Activated naive CD8-positive, alpha-beta T cell treated with anti-CD3 and anti-CD28 coated beads, Interleukin-2, amount 10 ng/mL, durations not matched to agents 7 days and 5 days (primary cell): ENCODE measurements at places on chromosomes 1 and 21. TPM values are rescaled to one million over a fixed set of nuclear protein-coding genes. Genes with fewer than 3 reads are reported as not detected.

Gene OVAAL
- not detected for total RNA-seq

Gene SERTAD4
- not detected for total RNA-seq

Gene SLC6A9
- 3.0 TPM for total RNA-seq

Gene FASLG
- total RNA-seq: 4.6 TPM

Gene NBPF6
- total RNA-seq: not detected

Gene TMPRSS15
- not detected for total RNA-seq

Gene SFN
- total RNA-seq: 1.4 TPM

Gene FAM3B
- not detected for total RNA-seq

Gene AIM2
- total RNA-seq: 4.4 TPM

Gene TFAP2E
- total RNA-seq: 1.8 TPM

Gene CD5L
- total RNA-seq: not detected

Gene KLF17
- not detected for total RNA-seq

Gene PSMB4
- total RNA-seq: 240 TPM

- DNase-seq: no peak
Observed at GRCh38 chr1:167095368-167095767, 1.5 kb downstream of the STYXL2 start.

DNA sequence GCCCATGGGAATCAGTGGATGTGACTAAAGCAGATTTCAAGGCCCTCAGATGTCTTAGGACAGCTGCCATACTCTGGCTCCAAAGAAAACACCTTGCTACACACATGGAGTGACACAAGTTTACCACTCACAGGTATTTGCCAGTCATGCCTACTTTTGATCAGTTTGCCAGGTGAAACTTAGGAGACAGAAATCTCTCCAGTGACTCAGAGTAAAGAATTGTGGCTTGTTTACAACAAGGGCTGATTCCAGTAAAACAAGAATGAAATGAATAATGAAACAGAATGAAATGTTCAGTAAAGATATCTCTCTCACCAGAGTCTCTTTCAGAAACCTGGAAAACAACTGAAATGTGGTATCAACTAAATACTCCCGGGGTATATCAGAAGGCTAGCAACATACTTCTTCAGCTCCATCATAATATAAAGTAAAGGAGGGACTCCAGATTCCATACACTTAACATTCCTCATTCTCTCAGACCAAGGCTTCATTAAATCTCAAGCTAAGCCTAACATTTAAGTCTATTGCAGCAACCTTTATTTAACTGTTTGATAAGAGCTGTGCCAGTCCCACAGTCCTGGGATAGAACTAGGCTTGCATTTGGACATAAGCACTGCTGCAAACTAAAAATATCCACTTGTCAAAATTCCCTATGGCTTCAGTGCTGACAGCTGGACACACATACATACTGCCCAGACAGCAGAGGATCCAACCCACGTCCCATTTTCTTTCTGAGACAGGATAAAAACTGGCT lies 143.3 kb downstream of the SIPA1L2 start:
- DNase-seq: no peak

DNA sequence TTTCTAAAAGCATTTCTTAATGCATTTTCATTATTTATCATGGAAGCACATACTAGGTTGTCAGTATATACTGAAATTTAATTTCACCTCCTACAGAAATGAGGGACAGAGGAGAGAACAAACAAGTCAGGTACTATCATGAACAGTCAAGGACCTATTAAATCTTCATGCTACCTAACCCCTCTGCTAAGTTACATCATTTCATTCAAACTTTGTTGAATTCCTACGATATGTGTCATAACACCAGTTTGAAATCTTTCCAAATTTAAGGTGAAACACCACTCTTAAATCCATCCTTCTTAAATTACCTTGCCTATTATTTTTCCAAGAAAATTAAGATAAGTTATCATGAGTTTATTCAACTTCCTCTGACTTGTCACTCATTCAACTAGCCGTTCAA lies 78.9 kb downstream of the DENND1B start:
- DNase-seq: no peak

DNA sequence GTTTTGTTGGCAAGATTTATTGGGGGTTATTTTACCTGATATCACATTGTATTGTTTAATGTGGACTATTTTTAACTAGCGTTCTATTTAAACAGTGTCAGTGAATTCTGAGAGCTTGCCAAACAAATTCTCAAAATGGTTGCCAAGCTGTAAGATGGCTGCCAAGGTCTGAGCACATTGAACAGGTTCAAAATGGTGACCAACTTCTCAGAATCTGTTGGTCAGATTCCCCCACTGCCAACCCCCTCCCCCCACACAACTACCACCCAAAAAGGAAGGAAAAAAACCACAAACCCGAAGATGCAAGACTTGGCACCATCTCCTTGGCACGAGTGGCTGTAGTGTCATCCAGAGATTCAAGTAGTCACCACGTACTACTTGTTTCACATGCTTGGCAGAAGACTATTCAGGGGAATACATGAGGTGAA lies 159.1 kb downstream of the NFIA start:
- DNase-seq: no peak

- no peak for DNase-seq
Observed at GRCh38 chr1:171646249-171646560, 6.3 kb downstream of the MYOC start.

- DNase-seq: no peak
Observed at GRCh38 chr1:170520601-170521000, 11.4 kb upstream of the GORAB start.

DNA sequence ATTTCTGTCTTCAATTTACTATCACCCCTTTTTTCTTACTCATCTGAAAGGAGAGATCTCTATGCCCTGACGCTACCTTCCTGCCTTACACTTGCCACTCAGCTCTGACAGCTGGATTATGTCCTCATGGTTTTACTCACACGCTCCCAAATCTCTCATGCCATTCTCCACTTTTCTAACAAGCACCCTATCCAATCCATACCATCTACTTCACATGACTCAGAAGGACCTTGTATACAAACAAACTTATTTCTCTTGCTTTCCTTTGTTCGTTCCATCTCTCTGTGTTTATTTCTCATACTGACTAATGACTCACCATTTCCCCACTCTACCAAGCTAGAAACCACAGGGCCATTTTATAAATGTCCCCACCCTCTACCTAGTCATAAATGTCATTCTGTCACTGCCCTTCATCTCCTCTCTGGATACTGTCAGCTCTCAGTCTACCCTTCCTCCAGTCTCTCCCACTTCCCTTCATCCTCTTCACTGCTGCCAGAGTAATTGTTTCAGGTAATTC lies 87.3 kb downstream of the USP24 start:
- no peak for DNase-seq

GRCh38 chr1:154619181-154619948 lies 11.4 kb upstream of the ADAR start:
- no peak for DNase-seq

- no peak for DNase-seq
Observed at GRCh38 chr1:212987702-212988322, 27.9 kb downstream of the ANGEL2 start.

DNA sequence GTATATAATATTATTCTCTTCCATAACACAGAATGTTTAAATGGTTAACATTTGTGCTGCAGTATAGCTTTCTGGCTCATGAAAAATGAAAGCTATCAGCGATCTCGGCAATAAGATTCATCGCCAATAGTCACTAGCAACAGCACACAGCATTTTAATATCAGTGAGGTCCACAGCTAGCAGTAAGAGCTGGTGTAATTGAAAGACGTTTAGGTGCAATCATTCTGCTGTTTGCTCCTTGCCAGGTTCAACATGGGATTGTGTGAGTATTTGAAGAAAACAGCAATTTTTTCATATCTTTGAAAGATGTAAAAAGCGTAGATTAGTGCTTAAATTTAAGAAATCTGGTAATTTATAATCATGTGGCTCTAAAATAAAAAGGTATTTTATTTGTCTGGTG lies 20.1 kb downstream of the PRKACB start:
- no peak for DNase-seq

DNA sequence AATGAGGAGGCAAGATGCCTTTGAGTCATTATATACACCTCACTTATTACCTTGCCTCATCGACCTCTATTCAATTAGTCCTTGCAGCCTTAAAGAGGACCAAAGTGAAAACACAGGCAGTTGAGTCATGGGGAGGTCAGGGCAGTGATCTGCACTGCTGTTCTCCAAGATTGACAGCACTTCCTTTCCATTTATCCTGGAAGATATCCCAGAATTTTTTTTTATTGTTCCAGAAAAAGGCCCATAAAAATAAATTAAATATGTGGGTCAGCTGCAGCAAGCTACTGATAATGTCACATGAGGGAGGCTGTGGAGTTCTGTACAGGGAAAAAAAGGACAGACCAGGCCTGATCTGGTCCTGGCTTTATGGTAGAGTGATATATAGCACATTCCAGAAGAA lies 33.2 kb upstream of the CDC42BPA start:
- no peak for DNase-seq

DNA sequence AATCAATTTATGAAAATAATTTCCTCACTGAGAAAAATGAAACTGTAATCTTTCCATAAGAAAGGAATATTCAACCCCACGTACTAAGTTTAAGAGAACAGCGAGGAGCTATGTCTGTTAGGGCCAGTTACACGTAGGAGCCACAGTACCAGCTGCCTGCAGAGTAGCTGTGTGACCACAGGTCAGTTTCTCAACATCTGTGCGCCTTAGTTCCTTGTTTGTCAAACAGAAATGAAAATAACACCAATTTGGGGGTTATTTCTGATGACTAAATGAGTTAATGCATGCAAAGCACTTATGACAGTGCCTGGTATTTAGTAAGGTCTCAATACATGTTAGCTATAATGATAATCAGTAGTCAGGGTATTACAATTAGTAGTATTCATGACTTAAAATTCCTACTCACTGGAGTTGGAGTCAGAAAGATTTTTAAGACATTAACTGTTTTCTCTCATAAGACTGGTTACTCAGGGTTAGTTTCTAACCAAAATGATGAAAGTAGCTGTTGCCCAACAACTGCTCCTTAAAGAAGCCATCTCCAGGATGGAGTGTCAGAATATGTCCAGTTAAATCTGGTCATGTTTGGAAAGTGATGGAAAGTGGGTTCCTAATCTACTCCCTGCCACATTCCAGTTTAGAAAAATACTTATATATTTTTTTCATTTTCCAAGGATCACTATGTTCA lies 85.8 kb upstream of the ZNF648 start:
- DNase-seq: no peak

GRCh38 chr21:45264912-45265515 lies 22.7 kb downstream of the POFUT2 start:
- peak; percentile 20 for DNase-seq

DNA sequence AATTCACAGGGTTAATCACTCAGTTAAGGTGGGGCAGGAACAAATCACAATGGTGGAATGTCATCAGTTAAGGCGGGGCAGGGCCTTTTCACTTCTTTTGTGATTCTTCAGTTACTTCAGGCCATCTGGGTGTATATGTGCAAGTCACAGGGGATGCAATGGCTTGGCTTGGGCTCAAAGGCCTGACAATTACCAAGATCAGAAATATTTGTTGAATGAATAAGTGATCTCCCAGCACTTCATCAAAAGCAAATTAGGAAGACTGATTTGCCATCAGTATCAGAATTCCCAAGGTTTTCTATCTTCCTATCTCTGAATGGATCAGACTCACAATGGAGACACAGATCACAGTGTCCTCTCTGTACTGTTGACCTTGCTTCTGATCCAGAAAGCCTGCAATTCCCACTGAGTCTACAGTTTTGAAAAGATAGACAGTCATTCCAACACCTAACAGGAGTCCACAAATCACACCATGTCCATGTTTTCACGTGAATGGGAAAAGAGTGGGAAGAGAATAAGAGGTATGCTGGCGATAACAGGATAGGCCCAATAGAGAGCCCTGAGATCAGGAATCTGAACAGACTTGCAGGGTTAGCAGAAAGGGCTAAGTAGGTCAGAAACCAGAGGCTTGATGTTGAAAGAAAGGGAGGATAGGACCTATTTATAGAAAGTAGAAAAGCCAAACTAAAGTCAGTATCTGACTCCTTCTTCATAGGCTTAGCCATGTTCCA lies 75.3 kb downstream of the KCNK1 start:
- DNase-seq: no peak

DNA sequence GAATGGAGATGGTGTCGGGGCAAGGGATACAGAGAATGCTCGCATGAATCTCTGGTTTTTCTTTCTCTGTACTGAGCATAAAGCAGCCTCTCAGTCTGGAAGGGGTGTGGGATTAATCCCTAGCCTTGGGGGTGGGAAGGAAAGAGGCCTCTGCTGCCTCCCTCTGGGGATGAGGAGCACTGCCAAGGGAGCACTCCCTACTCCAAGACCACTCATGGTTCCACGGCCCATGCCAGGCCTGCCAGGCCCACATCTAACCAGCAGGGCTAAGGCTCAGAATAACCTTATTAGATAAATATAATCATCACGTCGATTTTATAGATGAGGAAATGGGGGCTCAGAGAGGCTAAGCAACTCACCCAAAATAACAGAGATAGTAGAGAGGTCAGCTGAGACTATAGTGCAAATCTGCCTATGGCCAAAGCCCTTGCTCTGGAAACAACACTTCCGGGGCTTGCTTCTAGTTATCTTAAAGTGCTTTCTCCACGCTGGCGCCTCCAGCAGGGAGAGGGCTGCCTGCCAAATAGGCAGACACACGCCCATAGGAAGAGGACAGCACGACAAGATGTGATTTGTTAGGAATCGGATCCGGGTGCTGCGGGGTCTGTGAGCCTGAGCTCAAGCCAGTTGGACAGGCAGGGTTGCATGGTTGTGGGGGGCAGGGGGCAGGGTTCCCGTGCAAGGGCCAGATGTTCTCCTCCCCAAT lies 522 bp downstream of the TEX35 start:
- no peak for DNase-seq

- DNase-seq: no peak
Observed at GRCh38 chr1:53038566-53038965, 23.4 kb upstream of the PODN start.

GRCh38 chr1:156638189-156638985 lies 3.5 kb upstream of the BCAN start:
- DNase-seq: no peak

DNA sequence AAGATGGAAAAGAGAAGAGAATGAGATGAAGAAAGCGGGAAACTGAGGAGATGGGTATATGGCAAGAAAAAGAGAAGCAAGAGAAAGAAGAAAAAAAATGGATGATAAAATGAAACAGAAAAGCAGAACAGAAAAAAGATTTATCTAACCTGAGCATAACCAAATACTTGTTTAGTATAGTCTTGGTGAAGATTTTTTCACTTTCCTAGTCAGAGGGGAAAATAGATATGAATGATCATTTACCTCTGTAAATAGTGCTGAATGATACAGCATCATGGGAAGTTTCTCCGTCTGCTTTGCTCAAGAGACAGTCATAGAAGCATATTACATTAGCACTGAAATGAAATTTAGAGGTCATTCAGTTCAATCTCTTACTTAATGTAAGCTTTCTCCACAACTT lies 36.1 kb upstream of the PLPPR4 start:
- no peak for DNase-seq

- no peak for DNase-seq
Observed at GRCh38 chr1:9822897-9823692, 670 bp downstream of the CLSTN1 start.
